Posterior vena cava (tissue), 2 donors: ENCODE measurements at places on chromosomes 3 and 15. TPM values are rescaled to one million over a fixed set of nuclear protein-coding genes. Genes with fewer than 3 reads are reported as not detected.

The BUB1B gene
- 0.86 TPM for total RNA-seq

The TMEM158 gene
- total RNA-seq = 22.7 TPM

GRCh38 chr15:52382647-52383046 is 87.0 kb upstream of the MYO5C start:
- DNase-seq = no peak

The CBLB gene
- total RNA-seq = 141 TPM

GRCh38 chr3:88882121-88882520 is 225.3 kb upstream of the EPHA3 start:
- DNase-seq = no peak

- DNase-seq = no peak
Observed at GRCh38 chr3:129837065-129837642, 56.4 kb downstream of the TMCC1 start.

DNA sequence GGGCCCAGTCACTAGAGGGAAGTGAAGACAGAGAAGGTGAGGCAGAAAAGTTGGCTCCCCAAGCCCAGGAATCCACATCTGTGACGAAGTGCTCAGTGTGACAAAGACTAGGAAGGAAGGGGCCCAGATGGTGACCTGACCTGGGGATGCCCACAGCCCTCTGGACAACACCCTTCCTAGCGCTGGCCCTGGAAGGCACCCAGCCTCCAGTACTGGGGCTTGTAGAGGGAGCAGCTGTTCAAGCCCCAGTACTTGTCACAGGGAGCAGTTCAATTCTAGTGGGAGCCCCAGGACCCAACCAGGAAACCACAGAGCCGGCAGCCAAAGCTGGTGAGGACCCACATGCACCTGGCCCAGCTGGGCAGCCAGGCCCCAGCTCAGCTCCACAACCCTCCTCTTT is 190.8 kb downstream of the XXYLT1 start:
- DNase-seq = peak; percentile 81

GRCh38 chr3:13139471-13140065 is 66.3 kb upstream of the IQSEC1 start:
- DNase-seq = peak; percentile 30

- no peak for DNase-seq
Observed at GRCh38 chr15:57589754-57590153, 1.9 kb upstream of the MYZAP start.

DNA sequence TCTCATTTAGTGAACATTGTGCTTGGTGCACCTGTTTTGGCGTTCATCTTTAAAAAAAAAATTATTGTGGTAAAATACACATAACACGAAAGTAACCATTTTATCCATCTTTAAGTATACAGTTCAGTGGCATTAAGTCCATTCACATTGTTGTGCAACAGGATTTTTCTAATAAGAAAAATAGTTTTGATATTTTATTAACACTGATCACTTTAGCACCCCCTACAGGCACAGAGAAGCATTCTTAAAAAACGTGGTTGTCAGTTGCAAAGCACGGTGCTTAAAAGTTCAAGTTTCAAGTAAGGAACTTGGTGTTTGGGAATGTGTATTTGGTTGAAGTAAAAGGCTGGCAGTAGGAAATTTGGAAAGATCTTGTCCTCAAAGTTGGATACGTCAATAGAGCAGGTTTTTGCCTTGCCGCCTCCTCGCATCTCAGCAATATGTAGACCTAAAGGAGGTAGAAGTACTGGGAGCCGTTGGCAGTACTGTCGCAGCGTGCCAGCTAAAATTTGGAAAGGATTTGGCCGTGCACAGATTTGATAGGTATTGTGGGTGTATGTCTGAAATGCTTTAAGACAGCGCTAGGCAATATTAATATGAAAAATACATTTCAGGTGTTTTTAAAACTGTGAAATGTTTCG is 110.4 kb downstream of the LRRC28 start:
- DNase-seq = no peak

The FEZF2 gene
- not detected for total RNA-seq

- DNase-seq = no peak
Observed at GRCh38 chr3:13041113-13041776, 32.0 kb downstream of the IQSEC1 start.

The RETNLB gene
- not detected for total RNA-seq

DNA sequence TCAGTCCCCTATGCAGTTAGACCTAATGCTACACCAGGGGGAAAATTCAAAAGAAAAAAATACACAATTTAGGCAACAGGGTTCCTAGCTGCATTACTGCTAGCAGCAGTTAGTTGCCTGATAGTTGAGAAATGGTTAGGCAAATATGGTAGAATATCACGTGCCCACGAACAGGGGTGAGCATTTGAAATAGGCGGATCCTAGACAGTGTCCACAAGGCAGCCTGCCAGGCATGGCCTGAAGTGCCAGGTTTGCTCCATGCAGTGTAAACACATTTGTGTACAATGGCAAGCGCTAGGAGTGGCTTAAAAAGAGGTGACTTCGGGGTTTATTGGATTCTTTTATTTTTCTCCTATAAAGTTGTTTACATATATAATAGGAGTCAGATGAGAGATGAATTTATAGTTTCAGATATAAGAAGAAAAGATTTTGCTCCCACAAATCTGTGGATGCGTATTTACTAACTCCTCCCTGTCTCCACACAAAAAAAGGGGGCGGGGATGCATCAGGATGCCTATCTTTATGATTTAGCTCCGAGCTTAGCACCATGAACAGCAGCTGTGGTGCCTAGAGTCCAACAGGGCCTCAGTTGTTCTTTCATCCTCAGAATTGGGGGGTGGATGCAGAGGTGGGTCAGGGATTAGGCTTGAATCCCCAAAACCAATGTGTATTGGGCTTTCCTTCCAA is 3.9 kb upstream of the TGM4 start:
- DNase-seq = no peak

DNA sequence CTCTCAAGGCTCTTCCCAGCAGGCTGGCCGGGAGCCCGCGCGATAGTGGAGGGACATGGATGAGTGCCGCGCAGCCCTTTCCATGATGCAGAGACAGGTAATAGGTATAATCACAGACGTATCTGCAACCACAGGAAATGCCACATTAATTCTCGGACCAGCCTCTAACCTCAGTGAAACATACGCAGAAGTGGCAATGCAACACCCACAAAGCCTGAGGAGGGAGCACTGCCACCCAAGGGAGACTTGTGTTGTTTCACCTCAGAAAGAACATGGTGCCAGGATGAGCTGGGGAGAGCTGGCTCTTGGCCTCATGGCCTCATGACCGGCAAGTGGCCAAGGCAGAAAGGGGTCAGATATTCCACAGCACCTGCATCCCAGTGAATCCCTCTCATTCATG is 39.0 kb downstream of the PGPEP1L start:
- no peak for DNase-seq

DNA sequence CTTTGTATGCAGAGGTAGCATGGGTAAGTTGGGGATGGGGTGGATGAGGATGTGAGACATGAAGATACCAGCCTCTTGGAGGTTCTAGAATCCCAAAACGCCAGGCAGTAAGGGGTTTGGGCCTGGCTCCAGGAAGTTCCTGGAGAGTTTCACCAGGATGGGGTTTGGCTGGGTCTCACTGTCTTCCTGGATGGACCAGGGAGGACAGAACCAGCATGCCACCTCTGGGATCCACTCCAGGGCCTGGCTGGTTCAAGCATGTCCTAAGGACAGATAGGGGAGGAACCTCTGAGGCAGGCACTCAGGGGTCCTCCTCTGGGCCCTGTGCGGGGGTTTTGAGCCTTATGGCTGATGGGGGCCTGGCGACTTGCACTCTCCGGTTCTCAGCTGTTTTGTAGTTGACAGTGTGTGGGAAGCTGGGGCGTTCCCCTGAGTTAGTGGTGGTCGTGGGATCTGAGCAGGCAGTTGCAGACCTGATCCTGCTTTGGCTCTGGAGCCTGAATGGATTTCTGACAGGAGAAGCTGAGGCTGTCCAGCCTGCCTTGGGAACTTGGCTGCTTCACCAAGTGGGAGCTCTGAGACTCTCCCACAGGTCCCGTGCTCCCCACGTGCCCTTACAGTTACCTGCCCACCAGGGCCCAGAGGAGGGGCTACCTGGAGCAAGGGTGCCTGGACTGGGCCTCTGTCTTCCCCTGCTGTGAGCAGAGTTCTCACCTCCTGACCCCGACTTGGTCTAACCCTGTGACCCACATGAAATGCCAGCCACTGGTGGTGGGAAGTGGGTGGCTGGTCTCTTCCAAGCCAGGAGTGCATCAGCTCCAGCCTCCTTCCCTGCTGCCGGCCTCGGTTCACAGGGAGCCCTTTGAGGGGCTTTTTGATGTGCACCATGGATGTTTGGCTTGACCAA is 128.4 kb downstream of the EEFSEC start:
- no peak for DNase-seq

DNA sequence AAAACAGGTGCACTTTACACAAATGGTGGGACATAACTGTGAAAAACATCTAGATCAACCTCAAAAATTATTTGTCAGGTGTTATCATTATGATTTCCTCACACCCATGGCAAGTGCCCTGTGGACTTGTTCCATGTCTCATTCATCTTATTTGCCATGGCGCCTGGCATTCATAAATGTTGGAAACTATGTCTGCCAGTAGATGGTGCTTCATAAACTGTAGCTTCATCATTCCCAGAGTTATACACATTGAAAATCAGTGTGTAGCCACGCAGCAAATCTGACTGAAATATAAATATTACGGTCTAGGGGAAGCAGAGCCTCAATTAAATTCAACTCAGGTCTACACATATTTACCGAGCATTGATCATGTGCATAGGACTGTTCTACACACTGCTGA is 90.7 kb downstream of the IMPG2 start:
- DNase-seq = no peak

- DNase-seq = no peak
Observed at GRCh38 chr3:187765342-187765741, 20.1 kb upstream of the BCL6 start.

- peak; percentile 70 for DNase-seq
Observed at GRCh38 chr3:49616491-49616941, 57.6 kb upstream of the APEH start.

- DNase-seq = no peak
Observed at GRCh38 chr3:40718681-40719080, 193.9 kb downstream of the ZNF621 start.

- no peak for DNase-seq
Observed at GRCh38 chr15:97401195-97401594, 559.3 kb upstream of the ARRDC4 start.

DNA sequence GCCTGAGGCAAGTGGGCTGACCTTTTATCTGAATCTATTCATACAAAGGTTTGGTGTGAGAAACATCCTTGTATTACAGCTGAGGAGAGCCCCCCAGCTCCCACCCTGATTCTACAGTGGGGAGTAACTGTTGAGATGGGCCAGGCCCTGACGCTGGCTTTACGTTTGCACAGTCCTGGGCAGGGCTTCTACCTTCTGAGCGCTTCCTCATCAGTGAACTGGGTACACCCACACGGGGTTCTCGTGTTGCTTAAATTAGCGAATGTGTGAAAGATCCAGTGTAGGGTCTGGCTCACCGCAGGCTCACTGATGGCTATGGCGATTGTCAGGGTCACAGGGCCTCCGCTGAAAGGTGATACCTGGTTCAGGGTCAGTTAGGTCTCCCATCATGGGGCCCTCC is 7.3 kb upstream of the GHRL start:
- DNase-seq = no peak

The PDCD10 gene
- total RNA-seq = 48.5 TPM

DNA sequence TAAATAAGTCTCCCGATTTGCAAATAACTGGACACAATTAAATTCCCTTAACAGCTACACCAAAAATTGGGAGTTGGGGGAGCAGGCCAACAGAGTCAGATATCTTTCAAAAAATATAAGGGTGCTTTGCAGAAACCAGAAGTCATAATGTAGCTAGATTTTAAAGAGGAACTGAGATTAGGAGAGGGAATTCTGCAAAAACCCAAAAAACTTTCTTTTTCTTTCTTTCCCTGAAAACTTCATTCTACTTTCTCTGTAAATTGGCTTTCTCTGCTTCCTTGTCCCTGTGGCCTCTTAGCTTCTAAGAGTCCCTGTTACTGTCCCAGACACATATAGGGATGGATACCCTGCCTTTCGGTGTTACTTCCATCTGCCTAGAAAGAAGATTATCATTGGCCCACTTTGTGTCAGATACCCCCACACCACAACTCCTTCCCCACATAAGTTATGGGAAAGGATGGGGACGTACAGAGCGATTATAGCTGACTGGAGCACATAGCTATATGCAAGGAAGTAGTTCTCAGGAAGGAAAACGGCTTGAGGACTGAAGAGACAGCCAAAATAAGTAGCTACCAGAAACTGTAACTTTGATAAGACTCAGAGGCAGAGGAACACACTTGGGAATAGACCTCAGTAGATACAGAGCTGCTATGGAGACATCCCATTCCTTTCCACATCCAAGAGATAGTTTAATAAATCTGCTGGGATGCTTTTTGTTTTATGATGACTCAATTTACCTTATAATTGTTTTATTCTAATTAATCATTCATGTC is 129.1 kb upstream of the TGFBR2 start:
- DNase-seq = no peak

The NR1I2 gene
- total RNA-seq = not detected

The REC114 gene
- total RNA-seq = not detected

The CNOT10 gene
- 26.5 TPM for total RNA-seq

DNA sequence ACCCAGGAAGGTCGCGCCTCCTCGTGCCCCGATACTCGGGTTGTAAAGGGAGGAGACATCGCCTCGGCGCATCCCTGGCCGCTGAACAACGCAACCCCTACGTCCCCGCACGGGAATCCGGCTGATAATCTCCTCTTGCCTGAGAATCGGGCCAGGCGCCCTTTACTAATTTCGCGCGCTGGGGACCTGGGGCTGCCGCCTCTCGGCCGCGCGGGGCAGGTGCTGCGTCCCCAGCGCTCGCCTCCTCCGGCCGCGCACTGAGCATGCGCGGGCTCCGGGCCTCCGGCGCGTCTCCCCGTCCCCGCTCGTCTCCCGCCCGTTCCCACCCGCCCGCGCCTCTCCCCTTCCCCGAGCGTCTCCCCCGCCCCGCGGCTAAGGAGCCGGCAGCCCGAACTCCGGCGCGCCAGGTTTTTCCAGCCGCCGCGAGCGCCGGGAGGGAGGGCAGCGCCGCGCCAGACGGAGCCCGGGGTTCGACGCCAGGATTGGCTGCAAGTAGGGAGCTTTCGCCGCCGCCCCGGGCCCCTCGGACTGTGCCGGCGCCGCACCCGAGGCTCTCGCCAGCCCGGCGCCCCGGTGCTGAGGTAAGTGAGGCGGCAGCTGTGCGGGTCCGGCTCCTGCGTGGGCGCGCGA is at the start of gene CNTN4:
Gene CNTN4, plus strand, starts transcription at position 469 of the 630 bp plus-strand sequence.
- peak; percentile 86 for DNase-seq

The SPRED1 gene
- 30.8 TPM for total RNA-seq

DNA sequence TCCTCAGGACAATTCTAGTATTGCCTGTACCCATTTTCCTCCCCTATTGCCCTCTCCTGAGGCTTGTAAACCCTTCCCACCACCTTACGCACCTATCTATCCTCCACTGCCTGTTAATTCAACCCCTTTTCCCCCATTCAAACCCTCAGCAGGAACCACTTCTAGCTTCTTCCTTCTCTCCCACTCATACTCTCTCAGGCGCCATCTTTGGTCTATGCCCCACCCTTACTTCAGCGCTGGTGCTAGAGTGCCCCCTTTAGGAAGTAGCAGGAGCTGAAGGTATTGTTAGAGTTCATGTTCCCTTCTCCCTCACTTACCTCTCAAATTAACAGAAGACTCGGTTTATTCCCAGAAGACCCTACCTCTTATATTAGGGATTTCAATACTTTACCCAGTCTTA is 121.8 kb upstream of the NLGN1 start:
- no peak for DNase-seq

- DNase-seq = no peak
Observed at GRCh38 chr3:2218816-2219215, 120.2 kb downstream of the CNTN4 start.
